ENCODE measurements at places on chromosomes 6 and 20.

DNA sequence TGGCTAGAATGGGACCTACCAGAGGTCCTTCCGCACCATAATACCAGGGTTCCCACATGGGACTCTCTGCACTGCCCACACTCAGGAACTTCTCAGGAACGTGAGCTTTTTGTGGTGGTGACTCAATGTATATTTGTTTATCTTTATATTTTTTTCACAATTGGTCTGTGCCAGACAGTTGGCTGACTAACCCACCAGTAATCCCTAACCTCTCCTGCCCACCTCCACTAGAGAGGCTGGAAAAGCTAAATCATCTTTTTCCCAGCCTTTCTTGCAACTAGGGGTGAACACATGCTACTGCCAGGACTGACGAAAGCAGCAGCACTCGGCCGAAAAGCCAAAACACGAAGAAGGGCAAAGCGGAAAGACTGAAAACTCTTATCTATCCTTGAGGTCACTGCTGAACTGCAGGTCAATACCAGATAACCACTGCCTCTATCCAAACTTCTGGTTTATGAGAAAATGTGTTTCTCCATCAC lies 112.9 kb downstream of the TRERF1 start:
- no peak for DNase-seq

DNA sequence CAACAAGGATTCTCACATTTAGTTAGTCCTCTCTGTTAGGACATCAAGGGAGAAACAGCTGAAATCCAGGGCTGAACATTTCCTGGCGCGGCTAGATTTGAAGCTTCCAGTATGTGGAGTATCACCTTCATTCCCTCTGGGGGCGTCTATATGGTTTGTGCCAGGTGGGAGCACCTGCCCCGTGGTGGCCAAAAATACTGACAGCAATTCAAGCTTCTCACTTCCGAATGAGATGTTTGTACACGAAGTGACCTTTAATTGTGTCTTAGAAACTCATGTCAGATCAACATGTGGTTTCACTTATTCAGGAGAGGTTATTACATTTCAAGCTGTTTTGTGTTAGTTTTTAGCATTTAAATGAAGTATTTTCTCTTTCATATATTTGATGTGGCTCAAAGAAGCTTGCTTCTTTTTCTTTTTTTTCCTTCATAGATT lies 67.3 kb upstream of the ZNF217 start:
- no peak for DNase-seq

- no peak for DNase-seq
Measured at GRCh38 chr20:53657732-53658131, 64.1 kb upstream of the ZNF217 start.

- DNase-seq, result no peak
Measured at GRCh38 chr20:34986311-34987287, 30.9 kb downstream of the MYH7B start.

- DNase-seq, result peak; percentile 77
Measured at GRCh38 chr6:36851149-36851614, 11.9 kb upstream of the CPNE5 start.

DNA sequence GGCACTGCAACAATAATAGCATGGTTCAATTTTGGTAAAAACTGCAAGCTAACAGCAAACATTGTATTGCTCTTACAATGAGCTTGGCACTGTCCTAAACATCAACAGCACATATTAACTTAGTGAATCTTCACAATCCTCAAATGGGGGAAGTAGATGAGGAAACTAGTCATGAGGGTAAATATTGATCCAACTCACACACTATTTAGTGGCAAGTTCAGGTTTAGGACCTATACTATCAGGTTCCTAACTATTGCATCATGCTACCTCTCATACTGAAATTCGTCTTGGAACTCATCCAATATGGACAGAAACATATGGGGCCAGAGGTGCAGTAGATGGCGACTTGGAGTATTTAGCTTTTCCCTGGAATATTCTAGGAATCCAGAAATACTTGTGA lies 34.2 kb downstream of the FKBP1C start:
- no peak for DNase-seq

DNA sequence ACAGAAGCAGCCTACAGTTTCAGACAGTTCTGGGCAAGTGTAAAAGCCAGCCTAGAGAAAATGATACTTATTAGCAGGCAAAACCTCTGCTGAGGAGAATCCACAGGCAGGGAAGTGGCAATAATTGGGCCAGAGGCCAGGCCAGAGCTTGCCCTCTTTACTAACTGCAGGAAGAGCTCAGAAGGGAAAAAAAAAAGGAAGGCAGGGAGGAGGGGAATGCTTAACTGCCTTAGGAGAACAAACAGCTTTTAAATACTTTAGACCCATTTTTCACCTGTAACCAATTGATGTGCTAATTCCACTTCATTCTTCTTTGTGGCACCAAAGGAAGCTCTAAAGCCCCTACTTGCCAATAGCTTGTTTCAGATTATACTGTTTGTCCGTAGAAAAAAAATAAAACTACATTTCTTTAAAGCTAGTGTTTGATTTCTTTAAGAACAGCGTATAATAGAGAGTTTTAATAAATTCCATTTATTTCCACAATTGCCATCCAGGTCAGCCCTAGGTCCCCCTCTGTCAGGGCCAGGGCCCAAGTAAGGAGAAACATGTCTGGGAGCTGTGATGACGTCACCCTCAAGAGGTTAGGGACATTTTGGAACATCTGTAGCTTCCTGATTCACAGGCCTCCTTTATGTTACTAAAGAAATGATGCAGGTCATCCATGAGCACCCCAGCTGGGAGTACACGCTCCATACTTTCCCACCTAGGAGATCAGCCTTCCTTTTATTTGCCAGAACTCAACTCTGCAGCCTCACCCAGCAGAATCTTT lies 384.3 kb downstream of the CDC5L start:
- no peak for DNase-seq

DNA sequence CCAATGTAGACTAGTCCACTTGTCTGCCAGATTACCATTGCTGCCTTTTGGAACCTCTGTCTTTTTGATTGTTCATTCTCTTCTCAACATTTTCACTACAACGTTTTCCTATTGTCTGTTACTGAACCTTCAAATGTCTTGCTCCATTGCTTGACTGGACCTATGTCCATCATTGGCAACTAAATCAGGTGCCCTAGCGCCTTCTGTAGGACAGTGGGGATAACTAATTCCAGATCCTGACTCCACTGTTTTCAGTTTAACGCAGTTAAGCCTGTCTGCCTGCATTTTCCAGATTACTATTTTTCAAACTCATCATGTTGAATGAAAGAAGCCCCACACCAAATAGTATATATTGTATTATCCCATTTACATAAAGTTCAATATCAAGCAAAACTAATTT lies 433.6 kb downstream of the RNF144B start:
- no peak for DNase-seq

DNA sequence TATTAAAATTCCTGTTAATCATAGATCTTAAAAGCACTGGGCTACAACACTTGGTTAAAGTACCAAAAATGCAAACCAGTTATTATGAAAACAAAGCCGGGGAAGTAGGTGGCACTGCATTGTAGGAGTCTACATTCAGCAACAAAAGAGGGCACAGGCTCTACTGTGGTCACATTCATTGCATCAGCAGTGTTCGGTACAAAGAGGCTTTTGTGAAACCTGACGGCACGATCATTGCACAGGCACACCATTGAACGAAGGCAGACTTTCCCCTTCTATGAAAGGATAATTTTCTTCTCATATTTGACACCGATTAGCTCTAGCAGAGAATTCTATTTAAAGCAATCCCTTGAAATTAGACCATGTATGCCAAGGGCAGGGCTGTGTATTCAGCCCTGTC lies 44.6 kb upstream of the AGPAT4 start:
- no peak for DNase-seq

- DNase-seq, result no peak
Measured at GRCh38 chr20:62487561-62488354, 12.0 kb upstream of the GATA5 start.

DNA sequence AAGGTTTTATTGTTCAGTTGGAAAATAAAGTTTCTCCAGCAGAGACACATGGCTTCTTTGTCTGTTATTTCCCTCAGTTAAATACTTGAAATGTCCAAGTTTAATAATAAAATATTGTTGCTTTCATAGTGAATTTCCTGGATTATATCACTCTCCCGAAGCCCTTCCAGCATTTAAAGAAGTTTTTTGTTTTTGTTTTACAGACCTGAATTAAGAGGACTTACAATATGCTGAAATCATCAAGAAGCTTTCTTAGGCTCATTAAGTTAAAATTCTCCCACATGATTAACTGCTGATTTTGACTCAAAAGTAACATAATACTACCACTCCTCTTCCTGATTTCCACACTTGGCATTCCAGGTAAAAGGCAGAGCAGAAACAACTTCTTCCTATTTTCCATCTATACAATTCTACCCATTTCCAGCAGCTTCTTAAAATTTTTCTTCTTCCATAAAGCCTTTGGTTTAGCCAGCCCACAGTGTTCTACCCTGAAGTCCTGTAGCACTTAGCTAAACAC lies 35.8 kb downstream of the PDSS2 start:
- no peak for DNase-seq

- no peak for DNase-seq
Measured at GRCh38 chr6:168799067-168799466, 358.1 kb downstream of the SMOC2 start.

- no peak for DNase-seq
Measured at GRCh38 chr6:4890191-4890590, 113.6 kb downstream of the RPP40 start.

- no peak for DNase-seq
Measured at GRCh38 chr20:60690771-60691170, 561.3 kb upstream of the CDH4 start.

- DNase-seq, result no peak
Measured at GRCh38 chr6:6734479-6735465, 146.3 kb downstream of the LY86 start.

DNA sequence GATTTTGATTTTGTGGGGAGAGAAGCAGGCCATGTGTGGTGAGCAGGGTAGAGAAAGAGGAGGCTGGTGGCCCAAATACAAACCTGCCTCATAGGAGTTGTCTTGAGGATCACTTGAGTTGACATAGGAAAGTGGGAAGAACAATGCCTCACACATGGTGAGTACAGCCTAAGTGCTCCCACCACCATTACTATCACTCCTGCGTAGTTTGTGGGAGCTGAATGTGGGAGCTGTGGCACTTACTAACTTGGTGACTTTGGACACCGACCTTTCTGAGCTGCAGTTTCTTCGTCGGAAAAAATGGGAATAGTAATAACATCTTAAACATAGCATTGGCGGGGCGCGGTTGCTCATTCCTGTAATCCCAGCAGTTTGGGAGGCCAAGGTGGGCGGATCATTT lies 25.5 kb upstream of the SERINC3 start:
- DNase-seq, result no peak

DNA sequence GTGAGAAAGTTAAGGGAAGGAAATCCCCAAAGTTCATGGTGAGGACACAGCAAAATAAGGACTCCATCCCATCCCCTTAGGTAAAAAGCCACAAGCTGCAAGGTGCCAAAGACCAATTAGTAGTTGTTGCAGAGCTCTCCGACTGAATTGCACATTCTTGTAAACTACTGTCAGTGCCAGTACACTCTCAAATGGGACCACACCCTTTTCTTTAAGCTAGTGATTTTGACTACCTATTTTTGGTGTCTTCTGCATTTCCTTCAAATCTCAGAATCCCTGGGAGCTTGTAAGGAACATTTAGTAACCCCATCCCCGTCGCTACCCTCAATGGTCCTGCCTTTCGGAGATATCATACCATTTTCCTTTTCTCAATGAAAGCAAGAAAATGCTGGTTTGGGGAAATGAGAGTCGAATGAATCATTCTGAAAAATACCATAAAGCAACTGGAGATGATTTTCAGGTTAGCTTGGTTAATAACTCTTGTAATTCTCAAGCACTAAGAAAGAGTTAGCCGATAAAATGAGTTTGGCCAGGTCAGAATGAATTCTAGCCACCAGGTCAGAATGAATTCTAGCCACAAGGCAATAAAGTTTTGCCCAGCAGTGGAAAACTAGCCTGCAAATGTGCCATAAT lies 5.2 kb upstream of the HMGN3 start:
- no peak for DNase-seq

- DNase-seq, result no peak
Measured at GRCh38 chr6:168860987-168861386, 392.7 kb downstream of the THBS2 start.

DNA sequence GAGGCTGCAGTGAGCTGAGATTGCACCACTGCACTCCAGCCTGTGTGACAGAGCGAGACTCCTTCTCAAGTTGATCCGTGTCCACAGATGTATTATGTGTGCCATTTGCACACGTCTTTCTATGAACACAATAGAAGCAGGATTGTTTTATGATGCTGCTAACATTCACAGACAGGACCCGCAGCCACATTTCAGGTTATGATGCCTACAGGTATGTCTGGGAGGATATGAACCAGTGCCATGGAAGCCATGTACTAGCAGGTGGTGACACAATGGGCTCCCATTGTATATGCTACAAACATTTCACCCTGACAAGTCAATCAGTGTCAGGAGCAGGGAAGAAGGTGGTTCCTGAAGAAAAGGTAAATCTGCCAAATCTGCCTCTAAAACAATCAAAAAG lies 4.3 kb downstream of the TRAM2 start:
- no peak for DNase-seq

DNA sequence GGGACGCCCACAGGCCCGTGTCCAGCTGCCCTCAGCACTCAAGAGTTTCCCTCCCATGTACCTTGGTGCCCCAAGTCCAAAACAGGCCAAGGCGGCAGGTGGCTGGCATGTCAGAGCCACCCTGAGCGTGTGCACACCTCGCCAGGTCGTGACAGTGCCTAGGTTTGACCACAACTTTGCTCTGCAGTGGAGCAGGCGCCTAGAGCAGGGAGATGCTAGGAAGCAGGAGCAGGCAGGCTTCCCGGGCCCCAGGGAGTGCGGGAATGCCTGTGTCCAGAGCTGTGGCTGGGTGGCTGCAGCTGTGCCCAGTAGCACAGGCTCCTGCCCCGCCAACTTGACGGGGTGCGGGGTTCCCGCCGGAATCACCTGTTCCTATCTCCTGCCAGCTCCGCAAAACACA lies 380.8 kb upstream of the IMPG1 start:
- DNase-seq, result no peak

GRCh38 chr6:7006515-7007191 lies 101.1 kb upstream of the RREB1 start:
- DNase-seq, result no peak

DNA sequence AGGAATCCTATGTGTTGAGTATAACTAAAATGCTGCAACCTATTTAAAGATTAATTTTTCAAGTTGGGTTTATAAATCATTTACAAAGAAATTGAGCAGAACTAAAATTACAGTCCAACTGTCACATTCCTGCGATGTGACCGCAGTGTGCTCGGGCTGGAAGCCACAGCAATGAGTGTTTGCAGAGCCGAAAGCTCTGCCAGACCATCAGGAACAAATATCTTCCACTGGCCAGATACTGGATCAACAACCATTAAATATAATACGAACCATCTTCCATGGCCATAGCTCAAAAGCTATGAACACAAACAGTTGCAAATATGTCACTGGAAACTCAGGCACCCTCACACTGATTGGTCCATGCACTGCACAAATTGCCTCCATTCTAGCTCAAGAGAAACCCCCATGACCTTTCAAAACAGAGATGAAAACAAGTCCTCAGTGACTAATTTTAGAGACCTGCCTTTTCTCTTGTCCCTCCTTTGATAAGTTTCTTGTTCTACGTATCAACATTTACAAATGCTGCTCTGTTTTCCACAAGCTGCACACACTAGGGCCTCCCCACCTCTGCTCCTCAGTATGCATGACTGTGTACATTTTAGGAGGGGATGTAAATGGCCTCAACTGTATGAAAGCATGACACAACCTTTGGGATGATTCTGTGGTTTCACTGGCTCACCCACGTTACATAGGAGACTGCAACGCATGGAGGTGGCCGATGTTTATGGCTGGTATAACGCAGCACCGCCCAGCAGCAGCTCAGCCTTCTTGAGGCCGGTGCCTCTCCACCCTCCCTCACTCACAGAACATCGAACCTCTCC lies 171.7 kb downstream of the WDR27 start:
- no peak for DNase-seq

- DNase-seq, result no peak
Measured at GRCh38 chr6:130583268-130583667, 217.5 kb downstream of the TMEM200A start.
